ENCODE measurements at places on chromosomes 11 and 22.

DNA sequence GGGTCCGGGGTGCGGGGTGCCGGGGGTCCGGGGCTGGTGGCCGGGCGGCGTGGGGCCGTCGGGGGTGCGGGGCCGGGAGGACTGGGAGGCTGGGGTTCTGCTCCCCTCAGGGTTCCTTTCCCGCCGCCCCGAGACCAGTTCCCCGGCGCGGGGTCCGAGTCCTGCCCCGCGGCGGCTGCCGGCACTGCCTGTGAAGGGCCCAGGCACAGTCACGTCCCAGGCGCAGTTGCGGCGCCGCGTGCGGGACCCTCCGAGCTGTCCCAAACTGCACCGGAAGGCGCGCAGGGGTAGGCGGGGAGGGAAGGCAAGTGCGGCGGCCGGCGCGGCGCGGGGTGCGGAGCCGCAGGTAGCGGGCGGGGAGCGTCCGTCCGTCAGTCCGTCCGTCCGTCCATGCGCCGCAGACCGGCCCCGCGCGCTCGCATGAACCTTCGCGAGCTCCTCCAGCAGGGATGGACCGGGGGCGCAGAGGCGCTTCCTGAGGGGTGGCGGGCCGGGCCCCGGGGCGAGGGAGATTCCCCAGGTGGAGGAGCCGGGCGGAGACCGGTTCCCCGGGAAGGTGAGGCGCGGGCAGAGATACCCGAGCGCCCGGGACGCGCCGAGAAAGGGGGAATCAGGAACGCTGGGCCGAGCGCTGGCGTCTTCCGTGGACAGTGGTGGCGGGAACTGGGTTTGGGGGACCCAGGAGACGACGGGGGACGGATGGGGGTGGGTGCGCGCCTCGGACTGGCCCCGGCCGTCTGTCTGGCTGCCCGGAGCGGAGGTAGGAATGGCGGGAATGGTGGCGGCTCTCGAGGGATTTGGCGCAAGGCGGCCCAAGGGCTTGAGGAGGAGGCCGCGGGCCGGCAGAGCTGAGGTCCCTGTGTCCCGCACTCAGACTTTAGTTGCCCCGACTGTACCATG, 3.1 kb upstream of the ADORA2A start:
- DNase-seq, result no peak

- no peak for DNase-seq
These were observed 55.9 kb downstream of the RTN4R start for GRCh38 chr22:20211997-20212753.

- DNase-seq, result no peak
These were observed 5.3 kb downstream of the NLRP6 start for GRCh38 chr11:283405-284104.

DNA sequence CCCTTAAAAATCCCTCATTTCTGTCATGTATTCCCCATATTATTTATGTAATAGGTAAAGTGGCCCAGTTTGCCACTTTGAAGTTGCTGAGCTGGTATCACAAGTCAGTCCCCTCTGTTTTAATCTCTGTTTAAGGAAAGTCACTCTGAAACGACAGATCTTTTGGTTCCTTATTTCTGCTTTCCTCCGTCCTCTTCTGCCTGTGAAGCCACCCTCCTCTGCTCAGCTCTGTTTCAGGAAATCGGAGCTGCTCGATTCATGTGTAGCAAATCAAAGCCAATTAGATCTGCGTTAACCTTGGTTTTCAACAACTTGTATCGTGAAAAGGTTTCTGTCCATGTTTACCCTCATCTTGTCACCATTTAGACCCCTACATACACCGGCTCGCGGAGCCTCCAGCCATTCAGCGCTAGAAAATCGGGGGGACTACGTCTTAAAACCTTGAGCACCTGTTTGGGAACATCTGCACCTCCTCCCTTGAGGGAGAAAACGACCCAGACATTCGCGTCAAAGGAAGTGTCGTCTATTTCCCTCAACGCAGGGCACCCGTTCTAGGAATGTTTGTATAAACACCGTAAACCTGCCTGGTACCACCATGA, 576 bp upstream of the SC5D start:
- DNase-seq, result no peak

GRCh38 chr11:9962722-9963121, 298.8 kb downstream of the SWAP70 start:
- no peak for DNase-seq

- DNase-seq, result no peak
These were observed 166.3 kb upstream of the ZC3H12C start for GRCh38 chr11:109926941-109927340.

GRCh38 chr22:47110817-47111443, 348.5 kb downstream of the TBC1D22A start:
- no peak for DNase-seq

DNA sequence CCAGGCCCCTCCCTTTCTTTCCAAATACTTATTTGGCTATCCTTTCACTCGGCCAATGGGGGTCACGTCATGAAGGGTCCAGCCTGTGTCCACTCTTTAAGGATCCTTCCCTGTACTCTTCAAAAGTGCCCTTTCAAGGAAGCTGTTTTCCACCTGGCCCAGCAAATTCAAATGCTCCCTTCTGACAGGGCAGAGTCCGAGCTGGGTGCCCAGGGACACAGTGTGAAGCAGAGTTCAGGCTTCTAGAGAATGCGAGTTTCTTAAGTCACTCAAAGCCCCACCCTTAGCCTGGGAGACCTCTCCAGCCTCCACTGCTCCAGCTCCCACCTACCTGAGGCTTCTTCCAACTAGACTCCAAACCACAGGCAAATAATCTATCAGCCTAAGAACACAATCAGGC, 5.5 kb upstream of the APOA1 start:
- no peak for DNase-seq

- no peak for DNase-seq
These were observed 23.8 kb downstream of the DIXDC1 start for GRCh38 chr11:111960916-111961315.

GRCh38 chr22:21568347-21569075, 997 bp downstream of the UBE2L3 start:
- DNase-seq, result peak; percentile 8

GRCh38 chr11:77038825-77039326, 4.7 kb downstream of the B3GNT6 start:
- no peak for DNase-seq

DNA sequence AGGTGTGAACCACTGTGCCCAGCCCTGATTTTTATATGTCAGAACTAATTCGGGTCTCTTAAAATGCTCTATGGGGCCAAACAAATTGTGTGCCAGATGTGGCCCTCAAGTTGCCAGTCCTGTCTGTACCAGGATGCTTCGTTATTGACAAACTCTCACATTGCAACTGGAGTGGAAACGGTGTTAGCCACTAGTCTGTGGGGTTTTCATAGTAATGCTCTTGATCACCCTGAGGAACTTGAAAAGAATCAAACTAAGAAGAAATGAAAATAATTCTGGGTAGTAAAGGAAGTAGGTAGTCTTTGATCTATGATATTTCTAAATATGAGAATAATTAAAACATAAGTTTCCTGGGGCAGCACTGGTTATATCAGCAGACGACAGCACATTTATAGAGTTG, 67.3 kb upstream of the ADSL start:
- no peak for DNase-seq

- no peak for DNase-seq
These were observed 1.9 kb downstream of the PATL1 start for GRCh38 chr11:59666969-59667368.

- DNase-seq, result no peak
These were observed 12.3 kb downstream of the IPO7 start for GRCh38 chr11:9396752-9397151.

DNA sequence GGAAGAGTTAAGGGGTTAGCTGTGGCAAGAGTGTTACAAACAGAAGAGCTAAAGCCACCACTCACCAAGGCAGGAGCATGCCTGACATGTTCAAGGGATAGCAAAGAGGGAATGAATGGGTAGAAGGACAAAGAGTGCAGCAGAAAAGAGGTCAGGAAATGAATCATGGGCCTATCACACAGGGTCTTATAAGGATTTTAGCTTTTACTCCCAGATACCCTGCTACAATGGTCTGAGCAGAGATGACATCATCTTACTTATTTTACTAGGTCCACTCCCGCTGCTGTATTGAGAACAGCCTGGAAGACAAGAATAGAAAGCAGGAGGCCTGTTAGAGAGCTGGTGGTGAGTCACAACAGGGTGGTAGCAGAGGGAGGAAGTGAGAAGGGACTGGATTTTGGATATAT, 9.8 kb downstream of the TRAF6 start:
- no peak for DNase-seq

DNA sequence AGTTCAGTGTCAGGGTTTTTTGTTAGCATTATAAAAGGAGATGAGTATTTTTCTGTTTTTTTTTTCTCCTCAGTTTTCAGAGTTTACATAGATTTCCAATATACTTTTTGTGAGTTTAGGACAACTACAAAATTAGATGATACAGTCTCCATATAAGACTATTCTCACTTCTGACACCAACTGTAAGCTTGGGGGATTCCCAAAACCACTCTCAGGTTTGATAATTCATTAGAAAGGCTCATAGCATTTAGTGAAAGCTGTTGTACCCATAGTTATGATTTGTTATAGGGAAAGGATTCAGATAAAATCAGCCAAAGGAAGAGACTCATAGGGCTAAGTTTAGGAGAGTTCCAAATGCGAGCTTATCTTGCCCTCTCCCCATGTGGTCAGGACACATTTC, 24.1 kb downstream of the CUL5 start:
- DNase-seq, result no peak

DNA sequence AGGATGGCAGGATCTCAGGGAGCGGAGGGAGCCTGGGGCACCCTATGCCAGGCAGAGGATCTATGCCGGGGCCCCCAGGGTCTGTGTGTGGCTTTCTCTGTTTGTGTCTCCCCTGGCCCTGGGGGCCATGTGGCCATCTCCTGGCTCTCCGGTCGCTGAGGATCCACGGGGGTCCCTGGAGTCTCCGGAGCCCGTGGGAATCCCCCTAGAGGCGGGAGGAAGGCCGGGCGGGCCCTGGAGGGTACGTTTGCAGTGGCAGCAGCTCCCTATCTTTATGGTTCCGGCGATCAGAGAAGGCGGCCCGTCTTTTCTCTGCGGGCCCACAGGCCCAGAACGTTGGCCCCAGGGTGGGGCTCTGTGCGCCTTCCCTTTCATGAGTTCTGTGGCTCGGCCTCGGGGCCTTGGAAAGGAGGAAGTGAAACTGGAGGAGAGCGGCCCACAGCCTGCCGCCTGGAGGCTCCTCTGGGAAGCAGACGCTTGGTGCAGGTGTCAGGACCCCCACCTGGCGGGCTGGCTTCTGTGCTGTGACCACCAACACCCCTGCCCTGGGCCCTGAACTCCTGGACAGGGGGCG, 82.1 kb downstream of the KCNQ1 start:
- no peak for DNase-seq

DNA sequence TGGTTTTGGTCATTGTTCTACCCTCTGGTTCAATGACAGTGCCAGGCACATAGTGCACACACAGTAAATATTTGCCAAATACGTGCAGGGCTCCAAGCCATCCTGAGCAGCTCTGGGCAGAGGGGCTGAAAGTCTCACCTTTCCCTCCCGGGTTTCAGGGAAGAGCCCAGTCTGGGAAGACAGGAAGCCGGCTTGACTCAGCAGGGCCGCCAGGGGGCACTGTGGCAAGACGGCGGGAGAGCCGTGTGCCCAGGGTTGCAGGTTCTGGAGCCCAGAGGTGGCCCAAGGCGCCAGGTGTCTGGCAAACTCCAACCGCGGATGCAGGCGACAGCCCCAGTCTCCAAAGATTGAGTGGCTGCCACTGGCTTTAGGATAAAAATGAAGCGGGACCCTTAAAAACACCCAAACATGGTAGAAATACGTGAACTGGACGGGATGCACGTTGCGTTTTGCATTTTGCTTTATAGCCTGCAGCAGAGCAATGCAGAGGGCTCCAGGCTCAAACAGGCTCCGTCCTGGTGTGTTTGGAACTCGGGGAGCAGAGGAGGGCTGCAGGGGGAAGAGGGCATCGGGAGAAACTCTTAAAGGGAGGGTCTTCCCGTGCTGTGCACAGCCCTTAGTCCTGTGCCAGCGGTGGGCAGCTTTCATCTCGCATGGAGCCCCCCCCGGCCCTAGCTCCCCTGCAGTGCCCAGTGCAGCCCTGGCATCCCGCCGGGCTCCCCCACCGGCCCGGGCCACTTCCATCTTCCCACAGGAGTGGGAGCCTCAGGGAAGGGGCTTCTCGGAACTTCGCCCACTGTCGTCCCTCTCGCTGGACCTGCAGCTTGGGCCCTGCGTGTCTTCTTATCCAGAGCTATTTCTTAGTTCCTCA, 10.7 kb downstream of the KRTAP5-5 start:
- no peak for DNase-seq

GRCh38 chr11:121683791-121684190, 231.0 kb upstream of the SORL1-AS1 start:
- DNase-seq, result no peak

DNA sequence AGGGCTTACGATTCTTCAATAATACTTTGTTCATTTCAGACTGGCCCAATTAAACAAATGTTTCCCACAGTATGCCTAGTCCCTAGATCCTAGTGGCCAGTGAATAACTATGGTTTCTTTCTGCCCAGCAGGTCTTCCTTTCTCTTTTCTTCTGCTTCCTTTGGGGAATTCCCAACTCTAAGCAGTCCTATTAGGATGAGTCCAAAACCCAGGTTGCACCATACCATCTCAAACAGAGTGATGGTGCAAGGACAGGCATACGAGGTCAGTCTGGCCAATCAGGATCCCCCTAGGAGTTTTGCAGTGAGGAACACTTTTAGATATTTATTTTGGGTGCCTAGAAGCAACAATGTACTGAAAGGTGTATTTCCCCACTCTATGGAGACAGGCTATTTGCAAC, 41.4 kb upstream of the CCDC34 start:
- no peak for DNase-seq

DNA sequence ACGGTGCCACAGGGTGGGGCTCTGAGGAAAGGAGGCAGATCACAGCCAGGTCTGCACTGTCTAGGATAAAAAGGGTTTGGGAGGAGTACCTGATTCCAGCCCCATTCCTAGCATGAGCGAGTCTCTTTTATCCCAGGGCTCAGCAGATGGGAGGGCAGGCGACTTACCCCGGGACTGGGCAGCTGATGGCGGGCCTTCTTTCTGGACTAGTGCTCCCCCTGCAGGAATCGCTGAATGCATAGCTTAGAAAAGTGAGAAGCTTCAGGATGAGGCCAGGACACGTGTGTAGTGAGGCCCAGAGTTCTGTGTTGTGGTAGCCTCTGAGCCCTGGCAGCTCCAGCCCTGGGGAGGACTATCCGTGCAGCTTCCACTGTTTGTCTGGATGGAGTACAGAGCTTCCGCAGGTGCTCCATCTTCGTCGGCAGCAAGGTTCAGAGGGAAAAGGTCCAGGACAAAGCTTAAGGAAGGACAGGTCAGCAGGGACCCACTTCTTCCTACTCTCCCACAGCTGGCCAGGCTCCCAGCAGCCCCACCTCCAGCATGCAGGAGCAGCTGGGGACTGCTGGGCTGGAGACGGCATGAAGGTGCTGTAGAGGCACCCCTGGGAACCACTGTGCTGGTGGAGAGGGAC, 30.4 kb downstream of the COMMD9 start:
- DNase-seq, result no peak

Data from T-helper 1 cell (primary cell).